Stimulated activated CD8-positive, alpha-beta memory T cell treated with anti-CD3 and anti-CD28 coated beads, Interleukin-7, amount 100 ng/mL, for 1 hour (primary cell): ENCODE measurements at places on chromosomes 12 and 14.

DNA sequence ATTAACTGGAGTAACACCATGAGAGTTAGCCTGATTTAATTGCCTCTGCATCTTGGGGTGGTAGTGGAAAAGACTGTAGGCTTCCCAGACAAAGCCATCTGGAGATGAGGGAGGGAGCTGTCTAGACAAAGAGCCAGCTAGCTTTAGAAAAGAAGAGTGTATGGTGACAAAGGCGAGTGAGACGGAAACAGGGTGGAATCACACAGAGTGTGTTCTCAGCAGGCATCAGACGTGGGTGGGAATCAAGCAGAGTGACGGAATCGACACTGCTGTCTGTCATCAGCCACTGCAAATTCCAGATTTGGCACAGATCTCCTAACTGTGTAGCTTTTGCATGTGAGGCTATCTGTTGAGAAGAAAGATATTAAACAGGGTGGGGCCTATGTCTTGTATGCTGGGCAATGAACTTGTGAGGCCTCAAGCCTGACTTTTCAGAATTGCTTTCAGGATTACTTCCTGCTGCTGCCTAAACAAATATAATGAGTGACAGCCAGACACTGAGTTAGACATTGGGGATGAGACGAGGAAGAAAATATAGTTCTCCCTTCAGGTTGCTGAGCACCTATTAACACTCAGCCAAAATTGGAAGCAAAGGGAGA, 236.5 kb upstream of the GRIP1 start:
- no peak for DNase-seq

DNA sequence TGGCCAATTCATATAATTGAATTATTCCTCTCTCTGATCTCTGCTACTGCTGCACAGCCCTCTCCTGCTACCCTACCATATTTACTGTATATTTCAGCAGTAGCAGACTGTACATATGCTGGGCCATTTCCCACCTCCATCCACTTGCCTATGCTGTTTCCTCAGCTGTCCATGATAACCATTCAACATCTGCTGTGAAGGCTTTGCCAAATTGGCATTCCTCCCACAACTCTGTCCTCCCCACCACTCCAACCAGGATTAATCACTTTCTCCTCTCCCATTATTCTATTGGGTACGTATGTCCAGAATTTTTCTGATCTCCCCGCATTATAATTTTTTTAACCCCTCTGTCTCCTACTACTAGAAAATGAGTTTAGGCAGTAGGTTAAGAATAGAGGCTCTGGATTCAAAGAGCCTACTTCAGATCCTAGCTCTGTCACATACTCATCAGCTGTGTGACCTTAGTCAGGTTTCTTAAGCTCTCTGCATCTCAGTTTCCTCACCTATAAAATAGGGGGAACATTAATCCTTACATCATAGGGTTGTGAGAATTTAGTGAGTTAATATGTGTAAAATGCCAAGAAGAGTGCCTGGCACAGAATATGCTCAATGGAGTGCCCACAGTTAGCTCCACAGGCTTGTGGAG, 123.3 kb downstream of the KICS2 start:
- no peak for DNase-seq

DNA sequence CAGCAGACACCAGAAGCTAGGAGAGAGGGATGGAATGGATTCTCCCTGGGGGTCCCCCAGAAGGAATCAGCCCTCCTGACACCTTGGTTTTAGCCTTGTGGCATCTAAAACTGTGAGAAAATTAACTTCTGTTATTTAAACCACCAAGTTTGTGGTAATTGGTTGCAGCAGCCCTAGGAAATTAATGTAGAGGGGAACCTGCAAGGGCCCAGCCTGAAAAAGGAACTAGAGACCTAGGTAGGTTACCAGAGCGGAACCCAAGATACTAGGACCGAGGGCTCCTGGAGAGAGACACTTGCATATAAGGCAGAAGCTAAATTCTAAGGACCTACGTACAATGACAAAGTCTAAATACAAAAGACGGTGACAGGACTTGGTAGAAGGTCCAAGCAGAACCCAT, 8.1 kb upstream of the DENND5B start:
- DNase-seq = no peak

GRCh38 chr12:47234576-47235141, 154.9 kb upstream of the AMIGO2 start:
- DNase-seq = no peak

- DNase-seq = no peak
Observed at GRCh38 chr14:68658943-68659931, 133.6 kb downstream of the ZFP36L1 start.

GRCh38 chr14:67186789-67187584, 2.3 kb upstream of the GARIN2 start:
- no peak for DNase-seq

- no peak for DNase-seq
Observed at GRCh38 chr12:71440763-71441748, 1.5 kb downstream of the LGR5 start.

DNA sequence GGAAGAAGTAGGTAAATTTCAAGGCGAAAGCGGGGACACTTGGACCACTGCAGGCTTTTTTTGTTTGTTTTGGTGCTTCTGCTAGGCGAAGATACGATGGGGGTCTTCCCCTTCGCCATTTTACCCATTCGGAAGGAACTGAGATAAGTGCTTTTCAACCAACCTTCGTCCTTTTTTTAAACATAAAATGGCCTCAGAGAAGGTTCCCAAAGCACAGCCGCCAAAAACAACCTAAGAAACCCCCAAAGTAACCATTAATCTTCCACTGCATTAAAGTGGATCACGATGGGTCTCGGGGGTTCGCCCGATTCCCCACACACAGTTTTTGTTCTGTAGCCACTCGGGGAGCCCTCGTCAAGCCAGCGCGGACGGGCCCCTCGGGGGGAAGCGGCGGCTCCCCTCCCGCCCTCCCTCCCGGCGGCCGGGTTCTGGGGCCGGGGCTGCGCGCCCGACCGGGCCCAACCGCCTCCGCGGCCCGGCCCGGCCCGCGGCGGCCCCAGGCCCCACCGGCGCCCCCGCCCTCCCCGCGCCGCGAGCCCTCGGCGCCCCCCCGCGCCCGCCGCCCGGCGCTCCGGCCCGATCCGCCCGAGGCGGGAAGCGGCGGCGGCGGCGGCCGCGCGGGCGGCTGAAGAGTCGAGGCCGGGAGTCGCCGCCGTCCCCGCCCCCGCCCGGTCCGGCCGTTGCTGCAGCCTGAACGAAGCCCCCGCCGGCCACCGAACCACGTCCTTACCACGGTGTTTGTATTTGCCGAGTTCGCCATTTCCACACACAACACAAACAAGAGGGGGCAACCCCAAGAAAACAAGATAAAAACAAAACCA, 790 bp downstream of the GTF2A1 start:
- DNase-seq = no peak

GRCh38 chr12:26122061-26122680, 2.7 kb downstream of the BHLHE41 start:
- no peak for DNase-seq

DNA sequence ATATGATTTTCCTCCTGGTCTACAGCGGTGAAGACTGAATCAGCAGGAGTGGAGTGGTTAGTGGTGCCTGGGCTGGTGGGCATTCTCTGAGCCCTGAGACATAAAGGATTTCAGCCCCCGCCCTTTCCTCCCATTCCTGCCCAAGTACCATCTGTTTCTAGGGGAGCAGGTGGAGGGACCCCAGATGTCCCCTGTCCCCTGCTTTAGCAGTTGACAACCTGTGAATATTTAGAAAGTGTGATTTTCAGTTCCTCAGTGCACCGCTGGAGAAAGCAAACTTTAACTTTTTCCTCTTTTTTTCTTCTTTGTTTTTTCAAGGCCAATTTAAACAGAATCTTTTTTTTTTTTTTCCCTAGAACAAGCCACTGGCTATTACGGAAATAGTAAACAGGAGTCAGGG, 163.8 kb upstream of the MYL2 start:
- DNase-seq = no peak

DNA sequence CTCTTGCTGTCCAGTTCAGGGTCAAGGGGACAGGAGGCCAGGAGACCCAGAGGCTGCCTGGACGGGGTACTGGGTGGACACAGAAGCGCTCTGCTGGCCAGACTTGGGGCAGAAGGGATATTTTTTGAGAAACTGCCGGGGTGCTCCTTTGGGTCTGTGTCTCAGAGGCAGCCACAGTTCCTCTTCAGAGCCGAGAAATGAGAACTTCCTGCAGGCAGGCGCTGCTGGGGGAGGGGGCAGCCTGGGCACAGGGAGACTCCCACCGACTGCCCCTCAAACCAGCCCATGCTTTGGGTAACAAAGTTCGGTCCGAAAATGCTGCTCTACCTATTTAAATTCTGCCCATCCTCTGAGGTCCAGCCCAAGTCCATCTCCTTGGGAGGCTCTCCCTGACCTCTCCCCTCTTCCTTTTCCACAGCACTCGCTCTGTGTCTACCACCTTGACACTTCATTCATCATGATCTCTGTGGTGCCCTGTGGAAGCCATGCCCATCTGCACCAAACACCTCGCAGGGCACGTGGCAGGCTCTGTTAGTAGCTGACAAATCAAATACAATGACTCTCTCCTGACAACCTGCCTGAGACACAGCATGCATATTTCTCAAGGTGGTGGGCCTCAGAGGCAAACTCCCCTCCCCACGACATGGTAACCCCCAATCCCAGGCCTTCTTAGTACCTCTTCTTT, 16.4 kb downstream of the HDAC7 start:
- no peak for DNase-seq

GRCh38 chr14:68576496-68577244, 216.2 kb downstream of the ZFP36L1 start:
- DNase-seq = no peak

- no peak for DNase-seq
Observed at GRCh38 chr14:64983439-64984310, 3.0 kb upstream of the FNTB start.

- DNase-seq = no peak
Observed at GRCh38 chr14:69619012-69619411, 7.6 kb downstream of the SUSD6 start.

DNA sequence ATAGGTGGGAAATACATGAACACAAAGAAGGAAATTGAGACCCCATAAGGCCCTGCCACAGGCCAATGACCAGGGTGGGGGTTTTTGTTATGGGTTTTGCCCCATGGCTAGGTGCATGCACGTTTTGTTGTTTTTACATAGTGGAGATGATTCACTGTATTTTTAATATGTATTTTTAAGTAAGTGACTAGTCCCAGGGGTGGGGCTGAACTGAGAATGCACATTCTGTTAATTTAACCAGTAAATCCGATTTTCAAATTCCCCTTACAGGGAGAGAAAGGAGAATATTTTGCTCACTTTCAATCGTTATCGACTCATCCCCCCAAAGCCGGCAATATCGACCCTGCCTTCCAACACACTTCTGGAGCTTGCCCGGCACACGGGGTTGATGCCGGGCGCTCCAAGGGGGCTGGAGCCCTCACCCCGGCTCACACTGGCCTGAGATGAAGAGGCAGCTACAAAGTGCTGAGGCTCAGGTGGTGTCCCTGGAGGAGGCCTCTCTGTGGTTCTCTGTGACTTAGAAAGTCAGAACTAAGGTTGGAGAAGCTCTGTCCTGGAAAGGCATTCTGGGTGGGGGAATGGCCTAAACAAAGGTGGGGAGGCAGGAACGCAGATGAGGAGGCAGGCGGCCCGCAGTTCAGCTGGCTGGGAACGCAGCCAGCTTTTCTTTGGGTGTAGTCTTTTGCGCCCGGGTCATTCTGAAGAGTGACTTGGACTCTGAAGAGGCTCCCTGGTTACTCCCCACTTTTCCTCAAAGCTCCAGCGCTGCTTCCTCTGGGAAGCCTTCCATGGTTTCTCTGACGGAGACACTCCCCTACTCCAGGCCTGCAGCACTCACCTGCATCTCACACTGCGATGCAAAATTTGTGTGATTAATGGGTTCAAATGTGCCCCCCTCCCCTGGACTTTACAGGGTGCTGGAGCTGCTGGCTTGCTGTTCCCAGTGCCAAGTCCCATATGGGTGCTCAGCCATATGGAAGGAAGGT, 50.7 kb upstream of the DLK1 start:
- no peak for DNase-seq

GRCh38 chr14:75176142-75176820, at the start of gene TMED10:
Gene TMED10, minus strand, starts transcription at chr14:75176612. Its CDS starts 33 bp downstream, at chr14:75176579.
- DNase-seq = peak; percentile 87

DNA sequence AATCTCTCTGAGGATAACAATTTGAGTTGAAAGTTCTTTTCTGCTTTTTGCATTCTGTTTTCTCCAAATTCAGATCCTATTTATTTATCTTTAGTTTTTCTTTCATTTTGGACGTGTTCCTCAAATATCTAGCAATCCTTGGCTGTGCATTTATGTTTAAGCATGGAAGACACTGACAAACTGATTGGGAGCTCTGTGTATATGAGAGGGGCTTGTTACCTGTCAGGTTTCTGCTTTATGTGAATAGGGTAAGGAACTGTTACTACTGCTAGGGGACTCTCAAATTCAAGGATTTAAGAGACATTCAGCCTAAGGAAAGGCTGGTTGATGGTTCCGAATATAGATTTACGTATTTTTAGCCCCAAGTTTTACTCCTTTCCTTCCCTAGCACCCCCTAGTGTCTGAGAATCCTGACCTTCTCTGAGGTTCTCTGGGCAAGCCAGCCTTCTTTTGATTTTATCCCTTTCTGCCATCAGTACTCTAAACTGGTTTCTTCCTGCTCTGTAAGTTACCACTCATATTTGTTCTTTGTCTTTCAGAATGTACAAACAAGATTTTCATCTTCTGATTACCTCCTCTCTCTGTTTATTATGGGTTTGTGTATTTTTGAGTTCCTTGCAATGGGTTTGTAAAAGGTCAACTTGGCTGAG, 30.5 kb downstream of the YLPM1 start:
- DNase-seq = no peak

GRCh38 chr14:35632676-35633075, 98.7 kb downstream of the INSM2 start:
- DNase-seq = no peak

GRCh38 chr12:25993901-25994651, 35.6 kb downstream of the RASSF8 start:
- no peak for DNase-seq

DNA sequence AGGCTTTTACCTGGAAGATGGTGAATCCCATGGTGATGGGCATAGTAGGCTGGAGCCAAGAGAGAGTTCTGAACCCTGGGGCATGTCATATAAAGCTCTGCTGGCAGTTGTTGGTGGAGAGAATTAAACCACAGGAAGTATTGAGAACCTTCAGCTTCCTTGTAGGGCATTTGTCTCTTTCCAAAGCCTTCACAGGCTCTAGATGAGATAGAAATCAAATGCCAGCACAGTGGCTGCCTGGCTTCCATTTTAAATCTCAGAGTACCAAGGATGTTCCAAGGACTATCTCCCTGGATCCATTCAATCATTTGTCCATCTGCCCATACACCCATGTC, 369.6 kb downstream of the DPF3 start:
- DNase-seq = no peak

DNA sequence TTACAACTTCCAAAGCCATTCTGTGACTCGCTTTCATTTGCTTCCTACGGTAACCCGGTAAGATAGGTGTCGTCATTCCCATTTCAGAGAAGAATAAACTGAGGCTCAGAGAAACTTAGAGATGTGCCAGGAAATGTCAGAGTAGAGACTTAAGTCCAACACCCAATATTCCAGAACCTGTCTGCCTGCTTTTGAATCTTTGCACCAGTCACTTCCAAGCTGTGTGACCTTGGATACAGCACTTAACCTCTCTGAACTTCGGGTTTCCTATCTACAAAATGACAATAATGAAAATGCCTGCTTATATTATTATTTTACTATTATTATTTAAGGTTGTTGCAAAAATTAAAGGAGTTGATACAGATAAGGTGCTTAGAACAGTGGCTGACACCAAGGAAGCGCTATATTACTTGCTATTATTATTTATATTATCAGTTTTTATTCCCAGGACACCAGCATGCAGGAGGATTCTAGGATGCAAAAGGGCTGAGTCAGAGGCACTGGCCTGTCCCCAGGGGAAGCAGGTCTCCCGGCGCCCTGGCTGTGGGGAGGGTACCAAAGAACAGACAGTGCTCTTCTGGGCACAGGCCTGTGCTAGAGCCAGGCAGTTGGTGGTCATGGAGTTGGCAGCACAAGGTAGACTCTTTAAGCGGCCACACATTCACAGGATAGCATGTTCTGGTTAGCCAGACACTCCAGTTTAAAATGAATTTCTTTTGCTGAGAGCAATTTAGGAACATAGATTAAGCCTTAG, 5.4 kb downstream of the HSPB8 start:
- DNase-seq = no peak
